G401 (cell line): ENCODE measurements at places on chromosomes 3 and 15. TPM values are rescaled to one million over a fixed set of nuclear protein-coding genes. Genes with fewer than 3 reads are reported as not detected.

Gene MLF1
- 58.3 and 91.5 TPM in 2 replicates for total RNA-seq

Gene SAMMSON
- total RNA-seq, result not detected in 2 replicates

Gene EPB42
- not detected in 2 replicates for total RNA-seq

Gene SPRED1
- total RNA-seq, result 8.2 and 17.6 TPM in 2 replicates

Gene SQOR
- total RNA-seq, result 80.3 and 91.1 TPM in 2 replicates

Gene HRG
- not detected in 2 replicates for total RNA-seq

Gene PLOD2
- 0.17 TPM in 1 of 2 replicates, not detected in the other for total RNA-seq

Gene BCL2A1
- total RNA-seq, result not detected in 2 replicates

Gene SNX4
- 29.7 and 39.5 TPM in 2 replicates for total RNA-seq

Gene CPLX3
- total RNA-seq, result not detected in 2 replicates

Gene IREB2
- total RNA-seq, result 19.2 and 23.8 TPM in 2 replicates

Gene STXBP5L
- not detected in 2 replicates for total RNA-seq

Gene C3orf33
- total RNA-seq, result 1.6 and 1.8 TPM in 2 replicates

Gene FANCD2OS
- total RNA-seq, result not detected in 2 replicates

Gene PLD1
- not detected in 2 replicates for total RNA-seq

Gene STRIT1
- not detected in 2 replicates for total RNA-seq
